ENCODE measurements at places on chromosomes 1 and 21. TPM values are rescaled to one million over a fixed set of nuclear protein-coding genes. Genes with fewer than 3 reads are reported as not detected.

The PRAMEF6 gene
- total RNA-seq: not detected

The HSPA6 gene
- total RNA-seq: 4.3 TPM

The NR1I3 gene
- total RNA-seq: not detected

The ATP1A4 gene
- 0.04 TPM for total RNA-seq

The NGF gene
- total RNA-seq: 0.86 TPM

The CRYBG2 gene
- total RNA-seq: 16.1 TPM

The SASS6 gene
- 9.0 TPM for total RNA-seq

The UBASH3A gene
- total RNA-seq: 1.0 TPM

The LEMD1 gene
- total RNA-seq: 4.0 TPM

The THAP3 gene
- total RNA-seq: 54.6 TPM

The RCSD1 gene
- not detected for total RNA-seq

The DNAJC28 gene
- 0.44 TPM for total RNA-seq
